ENCODE measurements at places on chromosomes 5 and 9.

DNA sequence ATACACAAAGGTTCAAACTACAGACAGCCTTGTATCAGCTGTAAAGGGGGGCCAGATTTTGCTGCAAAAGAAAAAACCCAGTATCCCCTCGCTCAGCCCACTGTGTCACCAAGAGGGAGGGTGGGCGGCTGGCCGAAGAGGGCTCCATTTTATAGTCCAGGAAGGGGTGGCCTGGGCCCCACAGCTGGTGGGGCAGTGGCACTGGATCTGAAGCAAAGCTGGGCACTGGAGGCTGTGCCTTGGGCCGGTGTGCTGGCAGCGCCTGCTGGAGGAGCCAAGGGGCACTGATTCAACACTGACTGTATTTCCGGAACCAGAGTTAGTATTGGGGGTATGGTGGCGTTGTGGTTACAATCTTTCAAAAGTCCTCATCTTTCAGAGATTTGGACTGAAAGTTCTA is 9.1 kb downstream of the BRD3 start:
- DNase-seq, result peak; percentile 84

GRCh38 chr5:72511366-72511765 is 4.2 kb upstream of the ZNF366 start:
- DNase-seq, result peak; percentile 88

- no peak for DNase-seq
These were observed at the start of gene BARX1 for GRCh38 chr9:93955111-93955980. TSS of gene BARX1 (minus strand) at chr9:93955355. CDS start at chr9:93955146, 209 bp downstream.

GRCh38 chr5:39505791-39506190 is 81.0 kb upstream of the DAB2 start:
- DNase-seq, result no peak

DNA sequence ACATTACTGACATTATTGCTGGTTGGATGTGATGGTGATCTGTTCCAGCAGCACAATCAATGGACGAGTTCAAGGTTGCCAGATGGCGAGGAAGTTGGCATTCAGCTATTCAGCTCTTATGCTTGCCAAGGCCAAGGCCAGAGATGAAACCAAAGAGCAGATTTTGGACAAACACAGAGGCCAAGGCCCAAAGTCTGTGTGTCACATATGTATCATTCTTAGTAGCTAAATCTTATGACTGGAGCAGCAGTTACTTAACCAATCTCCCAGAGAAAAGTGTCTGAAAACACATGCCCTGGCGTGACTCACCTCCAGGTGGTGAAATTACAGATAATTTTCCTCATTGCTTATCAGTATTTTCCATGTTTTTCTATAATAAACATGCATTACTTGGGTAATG is 189.0 kb upstream of the EGFLAM start:
- DNase-seq, result peak; percentile 5

DNA sequence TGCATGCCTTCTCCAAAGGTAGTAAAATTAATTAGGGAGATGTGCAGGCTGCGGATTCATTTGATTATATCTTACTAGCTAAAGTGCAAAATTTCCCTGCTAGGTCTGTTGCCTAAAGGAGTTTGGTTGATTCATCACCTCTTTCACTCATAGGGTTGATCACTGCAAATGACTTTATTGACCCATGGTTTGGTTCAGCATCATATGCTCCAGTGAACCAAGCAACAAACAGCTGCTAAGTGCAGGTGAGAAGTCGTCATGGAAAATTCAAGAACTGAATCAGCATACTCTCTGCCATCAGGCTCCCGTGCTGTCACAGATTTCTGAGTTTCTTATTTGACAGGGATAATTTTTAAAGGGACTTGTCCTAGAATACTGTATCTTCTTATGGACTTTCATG is 571.8 kb upstream of the CDH18 start:
- DNase-seq, result no peak

DNA sequence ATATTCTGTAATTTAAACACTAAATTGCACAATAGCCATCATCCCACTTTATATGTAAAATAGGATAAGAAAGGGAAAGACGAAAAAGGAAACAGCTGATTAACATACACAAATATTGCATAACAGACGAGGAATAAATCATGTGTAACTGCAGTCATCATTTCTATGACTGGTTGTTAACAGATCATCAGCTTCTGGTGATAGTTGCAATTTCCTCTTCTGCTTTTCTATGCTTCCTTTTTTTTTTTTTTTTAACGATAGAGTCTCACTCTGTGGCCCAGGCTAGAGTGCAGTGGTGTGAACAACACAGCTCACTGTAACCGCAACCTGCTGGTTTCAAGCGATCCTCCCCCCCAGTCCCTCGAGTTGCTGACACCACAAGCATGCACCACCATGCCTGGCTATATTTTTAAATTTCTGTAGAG is 22.5 kb upstream of the JAKMIP2 start:
- DNase-seq, result no peak

- DNase-seq, result no peak
These were observed 162.9 kb downstream of the TTLL11 start for GRCh38 chr9:121929893-121930875.

- no peak for DNase-seq
These were observed 46.7 kb downstream of the GRIA1 start for GRCh38 chr5:153537207-153537606.

DNA sequence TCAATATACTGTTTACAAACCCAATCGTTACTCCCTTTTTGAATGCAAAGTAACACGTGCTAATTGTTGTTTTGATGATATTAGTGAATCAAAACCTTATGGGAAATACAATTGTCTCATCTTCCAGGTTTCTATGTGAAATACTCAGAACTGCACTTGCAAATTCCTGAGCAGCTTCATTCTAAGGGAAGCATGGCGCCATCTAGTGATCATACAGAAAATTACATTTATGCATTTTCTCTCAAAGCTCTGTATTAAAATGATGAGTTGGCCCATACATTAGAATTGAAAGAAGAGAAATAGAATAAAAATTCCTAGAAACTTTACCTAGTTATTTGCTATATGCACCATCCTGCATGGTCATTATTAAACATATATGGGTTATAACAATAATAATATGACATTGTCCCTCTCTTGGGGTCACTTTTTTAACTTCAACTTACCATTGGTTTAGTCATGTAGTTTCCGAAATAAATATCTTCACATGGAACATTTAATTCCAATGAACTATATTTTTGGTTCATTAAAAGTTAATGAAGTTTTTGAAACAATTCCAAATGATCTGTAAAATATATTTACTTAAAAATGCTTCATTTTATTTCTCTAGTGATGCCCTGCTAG is 220.0 kb downstream of the PDE4D start:
- DNase-seq, result peak; percentile 73

- DNase-seq, result no peak
These were observed 287.7 kb upstream of the TLE4 start for GRCh38 chr9:79284081-79284480.

- DNase-seq, result peak; percentile 73
These were observed 128.4 kb upstream of the TRPM3 start for GRCh38 chr9:71249729-71250317.
